ENCODE measurements at places on chromosomes 6 and 20.

DNA sequence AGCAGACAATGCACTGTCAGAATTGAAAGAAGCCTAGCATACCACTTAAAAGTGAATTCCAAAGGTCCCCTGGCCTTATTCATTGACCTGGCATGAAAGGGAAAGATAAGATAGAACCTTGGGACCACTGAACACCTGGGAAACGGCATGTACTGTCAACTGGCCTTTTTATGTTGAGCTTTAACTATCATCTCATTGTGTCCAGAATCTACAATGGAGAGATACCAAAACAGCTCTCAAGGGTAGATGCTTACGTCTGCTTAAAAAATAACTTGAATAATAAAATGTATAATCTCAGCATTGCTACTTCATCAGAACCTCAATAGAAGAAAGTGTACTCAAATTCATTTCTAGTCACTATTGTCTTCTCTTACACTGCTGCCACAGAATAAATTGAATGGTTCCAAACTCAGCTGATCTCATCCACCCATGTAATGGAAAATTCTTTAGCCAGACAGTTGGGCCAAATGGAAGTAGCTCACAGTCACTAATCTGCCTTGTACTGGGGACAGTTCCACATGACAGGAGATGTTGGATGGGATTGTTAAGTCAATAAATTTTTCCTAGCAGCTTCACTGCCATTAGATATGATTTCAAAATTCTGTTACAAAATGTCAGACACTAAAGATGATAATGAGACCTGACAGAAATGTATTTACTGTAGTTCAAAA lies 93.8 kb downstream of the MLIP start:
- no peak for DNase-seq

DNA sequence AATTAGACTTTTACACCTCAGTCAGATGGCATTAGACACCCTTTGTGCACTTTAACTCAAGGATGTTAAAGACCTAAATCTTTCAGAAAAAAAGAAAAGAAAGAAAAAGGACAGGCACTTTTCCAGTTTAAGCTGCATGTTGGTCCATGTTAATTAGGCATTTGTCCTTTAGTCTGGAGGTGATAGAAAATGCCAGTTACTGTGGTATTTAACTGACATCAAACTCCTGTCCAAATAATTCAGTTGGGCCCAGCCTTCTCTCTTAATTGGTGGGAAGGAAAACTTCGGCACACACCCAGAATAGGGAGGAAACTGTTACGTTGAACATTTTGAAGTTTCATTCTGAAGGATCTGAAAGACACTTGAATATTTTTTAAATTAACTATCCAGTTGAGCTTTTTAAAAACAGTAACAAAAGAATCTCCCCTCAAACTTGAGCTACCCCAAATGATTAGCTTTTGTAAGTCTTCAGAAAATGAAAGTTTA lies 30.3 kb downstream of the RREB1 start:
- DNase-seq, result no peak

GRCh38 chr20:4925842-4926530 lies 75.3 kb downstream of the SLC23A2 start:
- no peak for DNase-seq

DNA sequence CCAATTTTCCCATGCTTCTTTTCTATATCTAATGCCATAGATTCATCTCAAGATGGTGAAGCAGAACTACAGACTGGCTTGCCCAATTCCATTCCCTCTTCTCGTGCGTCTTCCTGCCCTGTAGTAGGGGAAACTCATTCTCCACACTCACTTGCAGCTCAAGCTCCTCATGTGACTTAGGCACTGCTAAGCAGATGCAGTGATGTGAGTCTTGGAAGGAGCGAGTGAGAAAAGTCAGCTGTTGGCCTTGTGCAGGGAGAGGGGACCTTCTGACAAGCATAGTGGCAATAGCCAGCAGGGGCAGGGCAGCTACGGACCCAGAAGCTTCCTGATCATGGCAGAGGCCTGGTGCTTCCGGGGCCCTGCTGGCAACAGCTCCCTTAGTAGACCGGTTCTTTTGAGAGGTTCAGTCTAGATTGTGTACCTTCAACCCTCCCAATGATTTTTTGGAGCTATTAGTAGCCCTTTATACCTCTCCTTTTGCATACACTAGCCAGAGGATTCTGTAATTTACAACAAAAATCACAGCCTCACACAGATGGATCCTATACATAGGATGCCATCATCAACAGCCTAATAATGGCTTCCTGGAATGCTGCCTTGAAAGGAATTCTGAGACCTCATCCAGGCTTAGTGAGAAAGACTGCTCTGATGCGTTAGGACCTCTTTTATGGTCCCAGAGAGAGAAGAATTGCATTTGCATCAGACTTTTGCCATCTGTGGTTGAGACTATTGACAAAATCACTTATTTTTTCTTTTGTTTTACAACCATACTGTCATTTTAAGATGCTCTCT lies 121.5 kb upstream of the RIPOR2 start:
- no peak for DNase-seq

- DNase-seq, result peak; percentile 90
These were observed at the start of the genes KAT14 and PET117 for GRCh38 chr20:18137412-18138265. Gene KAT14, plus strand, starts transcription at chr20:18137863. Its CDS starts 4,798 bp downstream, at chr20:18142661. Gene PET117, plus strand, starts transcription at chr20:18137863. Its CDS starts 93 bp downstream, at chr20:18137956.

DNA sequence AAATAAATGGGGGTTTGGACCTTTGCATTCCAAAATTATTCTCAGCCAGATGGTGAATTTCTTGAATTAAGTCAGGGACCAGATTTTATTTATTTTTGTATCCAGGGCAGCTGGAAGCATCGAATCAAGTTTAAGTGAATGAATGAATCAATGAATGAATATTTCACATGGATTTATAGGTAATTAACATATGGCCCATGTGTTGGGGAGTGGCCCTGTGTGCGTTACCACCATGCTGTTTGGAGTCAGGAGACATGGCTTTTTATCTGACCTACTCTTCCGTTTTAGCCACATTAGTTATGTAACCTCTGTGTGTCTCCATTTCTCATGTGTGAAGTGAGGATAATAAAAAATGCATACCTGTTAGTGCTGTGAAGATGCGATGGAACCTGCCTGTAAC lies 213.5 kb downstream of the CDH26 start:
- DNase-seq, result no peak

DNA sequence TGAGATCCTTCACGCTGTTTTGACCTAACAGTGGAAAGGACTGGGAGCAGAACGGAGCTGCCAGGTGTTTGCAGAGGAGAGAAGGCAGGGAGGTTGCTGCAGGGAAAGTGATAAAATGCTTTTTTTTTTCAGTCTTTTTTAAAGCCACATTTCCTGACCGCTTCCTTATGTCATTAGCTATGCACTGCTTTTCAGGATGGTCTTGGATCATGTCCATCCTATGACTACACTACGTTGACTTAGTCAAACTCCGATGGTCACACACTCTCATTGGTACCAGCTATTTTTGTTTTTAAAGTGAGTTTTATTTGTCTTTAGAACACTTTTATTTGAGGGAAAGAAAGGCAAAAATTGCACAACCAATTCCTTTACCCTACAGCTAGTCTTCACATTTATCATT lies 89.2 kb upstream of the EXOC2 start:
- DNase-seq, result no peak

DNA sequence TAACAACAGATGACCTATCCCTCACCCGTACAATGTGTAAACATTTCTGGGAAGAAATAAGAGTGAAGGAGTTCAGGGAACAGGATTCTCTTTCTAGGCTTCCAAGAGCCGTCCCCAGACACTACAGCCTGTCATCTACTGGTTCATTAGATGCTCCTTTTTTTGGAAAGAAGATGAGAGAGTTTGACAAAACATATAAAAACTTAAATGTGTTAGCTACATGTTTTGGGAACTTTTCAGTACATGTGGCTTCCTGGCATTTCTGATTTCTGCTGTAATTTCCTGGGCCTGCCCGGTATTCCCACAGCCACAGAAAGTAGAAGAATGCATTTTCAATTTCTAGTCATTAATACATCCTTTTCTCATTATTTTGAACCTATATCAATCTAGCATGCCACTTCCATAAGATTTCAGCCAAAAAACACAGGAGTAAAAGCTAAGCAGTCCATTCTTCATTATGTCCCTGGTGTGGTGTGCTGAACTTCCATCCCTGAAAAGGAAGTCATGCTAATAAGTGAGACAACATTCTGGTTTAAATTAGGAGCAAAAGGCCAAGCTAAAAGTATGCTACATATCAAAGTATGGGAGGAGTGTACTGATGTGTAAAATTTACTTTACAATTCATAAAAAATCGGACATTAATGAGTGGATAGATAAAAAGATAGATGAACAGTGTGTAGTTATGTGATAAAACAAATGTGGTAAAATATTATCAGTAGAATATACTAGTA lies 198.2 kb downstream of the WDR27 start:
- no peak for DNase-seq

DNA sequence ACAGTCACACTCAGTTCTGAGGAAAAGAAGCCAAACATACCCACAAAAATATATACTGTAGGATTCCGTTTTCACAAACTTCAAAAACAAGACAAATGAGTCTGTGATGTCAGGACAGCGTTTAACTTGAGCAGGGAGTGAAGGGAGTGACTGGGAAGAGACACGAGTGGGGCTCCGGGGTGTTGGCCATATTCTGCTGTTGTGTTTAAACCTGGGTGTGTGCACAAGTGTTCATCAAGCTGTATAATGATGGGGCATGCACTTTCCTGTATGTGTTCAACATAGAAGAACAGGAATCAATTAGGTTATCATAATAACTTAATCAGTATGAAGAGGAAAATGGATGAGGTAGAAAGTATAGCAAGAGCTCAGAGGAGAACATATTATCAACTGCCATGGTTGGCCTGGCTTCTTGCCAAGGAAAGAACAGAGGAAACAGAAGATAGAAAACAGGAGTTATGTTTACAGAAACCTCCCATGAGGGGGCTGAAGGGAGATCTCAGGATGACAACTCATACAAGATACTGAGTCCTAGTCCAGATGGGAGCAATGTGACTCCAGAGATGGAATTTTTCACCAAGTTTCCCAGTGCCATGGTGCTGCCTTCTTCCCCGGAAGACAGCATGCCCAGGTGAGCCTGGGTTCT lies 15.1 kb upstream of the AFDN start:
- DNase-seq, result no peak

GRCh38 chr20:43309266-43309665 lies 119.6 kb upstream of the PTPRT start:
- no peak for DNase-seq

- DNase-seq, result no peak
These were observed 43.6 kb upstream of the IER3 start for GRCh38 chr6:30787954-30788353.

GRCh38 chr20:62195736-62196135 lies 12.9 kb downstream of the MTG2 start:
- DNase-seq, result no peak

DNA sequence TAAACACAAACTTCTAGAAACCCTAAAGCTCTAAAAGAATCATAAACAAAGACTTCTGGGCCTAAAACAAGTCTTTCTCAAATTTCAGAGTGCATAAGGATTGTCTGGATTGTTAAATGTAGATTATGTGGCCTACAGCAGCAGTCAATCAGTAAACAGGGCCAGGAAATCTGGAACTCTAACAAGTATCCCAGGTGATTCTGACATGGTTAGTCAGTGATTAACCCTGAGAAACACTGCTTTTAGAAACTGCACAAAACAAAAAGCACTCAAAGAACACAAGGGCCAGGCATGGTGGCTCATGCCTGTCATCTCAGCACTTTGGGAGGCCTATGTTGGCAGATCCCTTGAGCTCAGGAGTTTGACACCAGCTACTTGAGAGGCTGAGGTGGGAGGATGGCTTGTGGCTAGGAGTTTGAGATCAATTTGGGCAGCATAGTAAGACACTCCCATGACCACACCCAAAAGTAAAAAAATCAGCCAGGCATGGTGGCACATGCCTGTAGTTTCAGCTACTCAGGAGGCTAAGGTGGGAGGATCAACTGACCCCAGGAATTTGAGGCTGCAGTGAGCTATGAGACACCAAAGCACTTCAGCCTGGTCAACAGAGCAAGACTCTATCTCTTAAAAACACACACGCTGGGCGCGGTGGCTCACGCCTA lies 5.9 kb downstream of the MED20 start:
- DNase-seq, result no peak

GRCh38 chr6:129903082-129903481 lies 42.0 kb upstream of the TMEM244 start:
- DNase-seq, result no peak

- DNase-seq, result no peak
These were observed 7.1 kb downstream of the CD93 start for GRCh38 chr20:23079016-23079351.

Data from central memory CD4-positive, alpha-beta T cell (primary cell).